ENCODE measurements at places on chromosomes 13 and 19.
A peak's percentile ranks its signal among the peaks of the same experiment; 100 is the strongest.

GRCh38 chr19:49848938-49849337, 2.0 kb upstream of the PTOV1 start:
- peak; percentile 40 for DNase-seq

DNA sequence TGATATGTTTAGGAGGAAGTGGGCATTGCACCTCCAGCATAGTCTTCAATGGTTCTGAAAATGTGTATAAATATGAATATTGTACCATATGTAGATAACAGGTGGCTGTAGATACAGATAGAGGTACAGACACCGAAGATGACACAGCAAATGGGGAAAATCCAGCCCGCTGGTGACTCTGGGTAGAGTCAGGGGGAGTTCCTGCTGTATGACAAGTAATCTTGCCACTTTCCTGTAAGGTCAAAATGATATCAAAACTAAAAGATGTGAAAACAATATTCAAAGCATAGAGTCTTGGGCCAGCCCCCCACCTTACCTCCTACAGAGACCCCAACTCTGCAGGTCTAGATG, 17.8 kb downstream of the C2CD4C start:
- no peak for DNase-seq

- DNase-seq = no peak
These were observed 916.6 kb downstream of the DIAPH3 start for GRCh38 chr13:59247171-59247570.

- no peak for DNase-seq
These were observed 7.2 kb downstream of the ZNF296 start for GRCh38 chr19:45069056-45069455.

- DNase-seq = no peak
These were observed 39.8 kb upstream of the IGFL4 start for GRCh38 chr19:46080561-46080960.

GRCh38 chr19:38850436-38850975, 720 bp upstream of the HNRNPL start:
- DNase-seq = peak; percentile 100

All from T-helper 2 cell (primary cell).